ENCODE measurements at places on chromosomes 2 and 18. TPM values are rescaled to one million over a fixed set of nuclear protein-coding genes. Genes with fewer than 3 reads are reported as not detected.

Gene CYBRD1
- 222 TPM for total RNA-seq

Gene AQP4
- total RNA-seq = not detected

DNA sequence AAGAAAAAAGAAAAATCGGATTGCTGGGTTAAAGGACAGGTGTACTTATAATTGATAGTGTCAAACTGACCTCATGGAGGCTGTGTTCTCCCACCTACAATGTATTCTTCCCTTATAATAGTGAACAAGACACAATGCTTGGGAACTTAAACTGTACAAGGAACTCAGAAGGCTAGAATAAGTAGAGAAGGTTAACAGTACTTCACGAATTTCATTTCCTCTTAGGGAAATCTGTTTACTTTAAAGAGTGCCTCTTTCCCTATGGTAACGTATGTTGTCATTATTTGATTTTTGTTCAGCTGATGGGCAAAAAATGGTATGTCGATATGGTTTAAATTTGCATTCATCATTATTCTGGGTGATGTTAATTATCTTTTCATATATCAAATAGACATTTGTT is 9.2 kb upstream of the HK2 start:
- no peak for DNase-seq
- H3K27ac ChIP-seq = no peak overlapping the region
- no peaks in the 10 kb centered on the region for H3K4me1 ChIP-seq

DNA sequence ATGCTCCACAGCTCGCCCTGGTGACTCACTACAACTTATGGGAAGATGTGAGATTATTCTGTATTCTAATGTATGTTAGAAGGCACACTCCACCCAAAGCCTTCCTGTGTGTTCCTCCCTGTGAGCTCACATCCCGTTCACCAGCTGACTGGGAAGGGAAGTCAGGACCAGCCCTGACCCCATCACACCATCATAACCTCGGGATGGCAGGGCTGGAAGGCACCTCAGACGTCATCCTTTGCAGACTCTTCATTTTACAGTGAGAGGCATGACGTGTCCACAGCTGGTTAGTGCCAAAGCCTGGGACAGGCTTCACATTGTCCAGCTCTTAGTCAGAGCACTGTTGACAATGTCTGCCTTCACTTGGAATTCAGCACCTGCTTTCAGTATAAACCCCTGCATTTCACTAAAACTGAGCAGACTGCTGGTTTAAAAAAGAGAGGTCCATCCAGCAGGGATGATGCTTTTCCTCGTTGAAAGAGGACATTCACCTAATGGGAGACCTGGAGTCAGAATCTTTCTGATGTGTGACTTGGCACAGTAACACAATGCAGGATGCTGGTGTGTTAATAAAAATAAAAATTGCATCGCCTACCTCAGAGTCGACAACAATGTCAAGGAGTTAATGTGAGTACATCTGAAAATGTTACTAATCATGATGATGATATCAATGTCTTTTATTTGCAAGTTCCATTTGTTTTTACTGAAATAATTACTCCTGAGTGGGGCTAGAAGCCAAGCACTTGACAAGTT is 418.0 kb upstream of the TNP1 start:
- no peak for DNase-seq
- no peaks in the 10 kb centered on the region for H3K36me3 ChIP-seq
- peak overlapping the region; percentile 64 for H3K27ac ChIP-seq
- H3K4me1 ChIP-seq = peaks cover 11% of the 10 kb centered on the region
- H3K4me3 ChIP-seq = no peak overlapping the region
- no peaks in the 10 kb centered on the region for H3K27me3 ChIP-seq

DNA sequence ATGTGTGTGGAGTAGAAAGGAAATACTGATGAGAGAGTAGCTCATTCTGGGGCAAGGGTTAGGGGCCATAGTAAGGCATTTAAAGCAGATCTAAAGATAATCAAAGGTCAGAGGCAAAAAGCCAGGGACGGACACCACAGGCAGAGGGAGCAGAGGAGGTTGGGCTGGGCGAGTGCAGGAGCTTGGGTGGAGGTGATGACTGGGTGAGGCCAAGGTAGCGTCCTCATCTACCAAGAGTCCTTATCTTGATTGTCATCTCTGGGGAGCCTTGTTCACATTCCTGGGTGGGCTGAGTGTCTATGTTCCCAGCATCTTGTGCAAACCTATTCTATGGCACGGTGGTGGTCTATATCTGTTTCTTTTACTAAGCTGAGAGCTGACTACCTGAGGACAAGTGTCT is 26.1 kb upstream of the SAG start:
- H3K27ac ChIP-seq = no peak overlapping the region
- peaks cover 70% of the 10 kb centered on the region for H3K36me3 ChIP-seq
- H3K4me3 ChIP-seq = no peak overlapping the region
- DNase-seq = no peak
- H3K4me1 ChIP-seq = no peaks in the 10 kb centered on the region

DNA sequence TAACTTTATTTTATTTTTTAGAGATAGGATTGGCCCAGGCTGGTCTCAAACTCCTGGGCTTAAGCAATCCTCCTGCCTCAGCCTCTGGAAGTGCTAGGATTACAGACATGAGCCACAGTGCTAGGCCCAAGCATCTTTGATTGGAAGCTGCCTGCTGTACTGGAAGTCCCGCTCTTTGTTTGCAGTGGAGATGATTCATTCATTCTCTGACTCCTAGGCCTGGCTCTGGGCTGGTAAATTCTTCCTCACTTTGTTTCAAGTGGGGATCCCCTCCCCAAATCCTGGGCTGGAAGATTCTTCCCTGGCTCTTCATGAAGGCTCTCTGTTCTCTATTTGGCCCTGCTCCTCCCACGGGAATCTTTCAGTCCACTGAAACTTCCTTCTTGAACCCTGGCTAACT is 81.9 kb downstream of the NEURL3 start:
- no peaks in the 10 kb centered on the region for H3K36me3 ChIP-seq
- no peak overlapping the region for H3K4me3 ChIP-seq
- no peak overlapping the region for H3K27ac ChIP-seq
- no peaks in the 10 kb centered on the region for H3K4me1 ChIP-seq
- no peaks in the 10 kb centered on the region for H3K27me3 ChIP-seq

DNA sequence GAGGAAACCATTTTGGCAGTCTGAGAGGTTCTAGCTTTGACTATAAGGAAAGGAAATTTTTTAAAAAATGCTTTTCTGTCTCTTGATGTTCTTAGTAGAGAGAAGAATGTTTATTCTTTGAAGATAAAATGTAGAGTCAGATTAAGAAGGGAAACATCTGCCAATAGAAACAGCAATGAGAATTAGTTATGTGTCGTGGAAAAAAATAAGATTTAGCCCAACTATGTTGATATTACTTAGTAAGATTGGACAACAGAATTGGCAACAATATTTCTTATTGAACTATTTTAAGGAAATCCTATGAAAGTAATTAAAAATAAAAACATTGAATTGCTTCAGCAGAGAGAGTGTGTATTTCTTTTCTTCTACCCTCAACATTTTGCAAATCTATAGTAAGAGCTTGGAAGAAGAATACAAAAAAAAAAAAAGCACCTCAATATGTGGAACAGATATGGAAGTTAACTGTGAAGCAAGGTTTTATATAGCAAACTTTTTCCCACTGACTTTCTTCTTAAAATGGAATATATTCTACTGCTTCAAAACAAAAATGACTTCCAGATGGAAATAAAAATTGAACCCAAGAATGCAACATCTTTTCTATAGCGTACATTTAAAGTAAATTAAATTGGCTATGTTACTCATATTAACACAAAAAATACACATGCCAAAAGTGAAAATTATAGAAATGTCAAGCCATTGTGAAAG is 177.9 kb downstream of the FAM124B start:
- H3K4me1 ChIP-seq = peaks cover 3% of the 10 kb centered on the region
- DNase-seq = no peak
- no peak overlapping the region for H3K4me3 ChIP-seq
- no peak overlapping the region for H3K27ac ChIP-seq
- H3K36me3 ChIP-seq = no peaks in the 10 kb centered on the region
- no peaks in the 10 kb centered on the region for H3K27me3 ChIP-seq

DNA sequence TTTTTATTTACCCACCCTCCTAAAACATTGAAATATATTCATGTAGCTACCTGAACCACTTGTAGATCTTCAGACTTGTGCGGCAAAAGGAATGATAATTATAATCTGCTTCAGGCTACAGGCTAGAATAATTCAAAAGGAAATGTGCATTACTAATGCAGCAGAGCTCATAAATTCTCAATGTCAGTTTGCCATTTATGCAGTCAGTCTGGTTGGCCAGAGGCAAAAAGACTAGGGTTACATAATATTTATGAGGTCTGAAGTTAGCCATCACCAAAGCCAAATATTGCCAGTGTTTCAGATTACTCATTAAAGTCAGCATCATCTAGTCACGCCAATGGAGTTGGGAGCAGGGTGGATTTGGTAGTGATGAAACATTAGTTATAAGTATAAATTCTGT is 38.9 kb downstream of the METAP1D start:
- no peak overlapping the region for H3K27ac ChIP-seq
- no peaks in the 10 kb centered on the region for H3K4me1 ChIP-seq
- H3K4me3 ChIP-seq = no peak overlapping the region
- no peaks in the 10 kb centered on the region for H3K27me3 ChIP-seq
- no peak for DNase-seq

GRCh38 chr18:70598406-70598805 is 309.6 kb downstream of the SOCS6 start:
- H3K27me3 ChIP-seq = no peaks in the 10 kb centered on the region
- no peaks in the 10 kb centered on the region for H3K4me1 ChIP-seq
- no peak overlapping the region for H3K4me3 ChIP-seq
- H3K36me3 ChIP-seq = no peaks in the 10 kb centered on the region
- no peak for DNase-seq
- no peak overlapping the region for H3K27ac ChIP-seq

DNA sequence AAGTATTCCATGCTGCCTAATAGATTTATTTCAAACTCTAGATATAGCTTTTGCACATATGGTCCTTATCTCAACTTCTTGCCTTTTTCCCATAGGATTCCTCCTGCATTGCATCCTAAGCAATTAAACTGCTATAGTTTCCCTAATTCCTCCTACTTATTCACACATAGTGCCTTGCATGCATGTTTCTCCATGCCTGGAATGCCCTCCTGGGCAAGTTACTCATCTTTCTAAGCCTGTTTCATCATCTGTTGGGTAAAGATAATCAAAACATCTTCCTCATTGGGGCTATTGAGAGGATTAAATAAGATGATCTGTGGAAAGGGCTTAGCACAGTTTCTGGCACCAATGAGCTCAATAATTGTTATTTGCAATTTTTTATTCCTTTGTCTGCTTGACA is 726.5 kb downstream of the SLC4A3 start:
- no peak overlapping the region for H3K27ac ChIP-seq
- no peaks in the 10 kb centered on the region for H3K4me1 ChIP-seq
- no peaks in the 10 kb centered on the region for H3K36me3 ChIP-seq
- no peak for DNase-seq
- no peak overlapping the region for H3K4me3 ChIP-seq
- no peaks in the 10 kb centered on the region for H3K27me3 ChIP-seq

- H3K4me1 ChIP-seq = peaks cover 21% of the 10 kb centered on the region
- H3K27me3 ChIP-seq = no peaks in the 10 kb centered on the region
- no peaks in the 10 kb centered on the region for H3K36me3 ChIP-seq
- peak overlapping the region; percentile 73 for H3K4me3 ChIP-seq
- no peak overlapping the region for H3K27ac ChIP-seq
- no peak for DNase-seq
Observed at GRCh38 chr2:197707316-197708213, 2.4 kb downstream of the MARS2 start.

Gene VIT
- total RNA-seq = 8.1 TPM

Gene ZNF2
- total RNA-seq = 0.75 TPM

Gene SGO2
- 0.96 TPM for total RNA-seq

Gene ASPRV1
- 4.3 TPM for total RNA-seq

GRCh38 chr2:203582468-203582867 is 47.4 kb upstream of the RAPH1 start:
- no peaks in the 10 kb centered on the region for H3K36me3 ChIP-seq
- H3K27me3 ChIP-seq = no peaks in the 10 kb centered on the region
- no peak for DNase-seq

- H3K4me3 ChIP-seq = no peak overlapping the region
- no peak overlapping the region for H3K27ac ChIP-seq
- no peaks in the 10 kb centered on the region for H3K4me1 ChIP-seq
- H3K27me3 ChIP-seq = no peaks in the 10 kb centered on the region
- no peak for DNase-seq
Observed at GRCh38 chr18:9735879-9736278, 27.8 kb downstream of the RAB31 start.

GRCh38 chr2:191183081-191183480 is 32.3 kb upstream of the STAT4 start:
- H3K4me1 ChIP-seq = no peaks in the 10 kb centered on the region
- H3K36me3 ChIP-seq = no peaks in the 10 kb centered on the region
- H3K27me3 ChIP-seq = no peaks in the 10 kb centered on the region
- no peak overlapping the region for H3K4me3 ChIP-seq
- DNase-seq = no peak
- H3K27ac ChIP-seq = no peak overlapping the region

Gene NUP35
- total RNA-seq = not detected

Data from ascending aorta (tissue), 2 donors.